ENCODE measurements at places on chromosomes 2 and 18. TPM values are rescaled to one million over a fixed set of nuclear protein-coding genes. Genes with fewer than 3 reads are reported as not detected.

SERPINB11 gene
- total RNA-seq = not detected

B4GALT6 gene
- 2.0 TPM for total RNA-seq

CPLX4 gene
- total RNA-seq = not detected

SS18 gene
- 77.5 TPM for total RNA-seq

KCNIP3 gene
- total RNA-seq = not detected

VWA3B gene
- total RNA-seq = not detected

GPR35 gene
- total RNA-seq = 13.5 TPM

MC2R gene
- not detected for total RNA-seq

IGFBP5 gene
- not detected for total RNA-seq

HOXD12 gene
- not detected for total RNA-seq

CLEC4F gene
- 0.27 TPM for total RNA-seq

ALPP gene
- total RNA-seq = not detected

NPPC gene
- not detected for total RNA-seq

ACOXL gene
- total RNA-seq = 1.2 TPM

KCNF1 gene
- not detected for total RNA-seq

Measured in T-helper 1 cell treated with Interleukin-12 subunit alpha and Interleukin-12 subunit beta and Interleukin-4 antibody, amounts not matched to agents 30 ng/mL and 1 ng/mL, for 36 hours (primary cell).